SHP77 treated with DMSO at 0.1 percent for 48 hours (cell line): ENCODE measurements at places on chromosomes 2 and 18.

GRCh38 chr2:104472076-104472475, 381.8 kb upstream of the POU3F3 start:
- DNase-seq: no peak

DNA sequence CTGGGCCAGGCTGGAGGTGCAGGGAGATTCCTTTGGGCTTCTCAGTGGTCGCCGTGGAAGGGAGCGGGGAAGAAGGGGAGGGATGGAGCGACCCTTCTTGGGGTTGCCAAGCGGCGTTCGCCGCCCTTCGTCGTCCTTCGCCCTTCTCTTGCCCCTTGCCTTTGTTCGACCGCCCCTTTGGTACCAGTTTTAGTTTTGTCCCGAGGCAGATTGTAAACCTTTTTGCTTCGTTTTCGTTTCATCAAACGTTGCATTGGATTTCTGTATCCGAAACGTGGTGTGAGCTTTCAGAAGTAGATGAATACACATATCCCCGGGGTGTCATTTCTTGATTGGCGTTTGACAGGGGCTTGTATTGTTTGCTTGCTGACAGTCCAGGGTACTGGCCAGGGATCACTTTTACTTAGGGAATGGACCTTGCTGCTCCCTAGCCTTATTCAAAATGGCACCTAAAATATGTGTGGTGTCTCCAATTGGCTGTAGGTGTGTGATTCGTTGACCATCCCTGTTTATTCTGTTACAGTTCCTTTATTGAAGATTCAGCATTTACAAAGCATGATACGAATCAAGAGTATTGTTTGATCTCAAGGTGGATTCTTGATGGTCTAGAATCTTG, 788 bp downstream of the USP14 start:
- no peak for DNase-seq

DNA sequence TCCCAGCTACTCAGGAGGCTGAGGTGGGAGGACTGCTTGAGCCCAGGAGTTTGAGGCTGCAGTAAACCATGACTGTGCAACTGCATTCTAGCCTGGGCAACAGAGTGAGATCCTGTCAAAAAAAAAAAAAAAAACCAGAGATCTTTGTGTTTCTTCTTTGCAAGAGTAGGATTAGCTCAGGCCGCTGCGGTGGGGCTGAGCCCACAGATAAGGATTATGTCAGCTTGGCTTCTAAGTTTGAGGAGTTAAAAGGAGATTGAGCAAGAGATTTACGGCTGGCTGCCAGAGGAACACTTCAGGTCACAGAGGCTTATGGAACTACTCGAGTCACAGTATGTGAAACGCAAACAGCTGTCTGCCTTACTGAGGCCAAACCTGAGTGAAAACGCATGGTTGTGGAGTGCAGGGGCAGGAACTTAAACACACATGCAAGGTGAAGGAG, 146.7 kb upstream of the L3MBTL4 start:
- no peak for DNase-seq

DNA sequence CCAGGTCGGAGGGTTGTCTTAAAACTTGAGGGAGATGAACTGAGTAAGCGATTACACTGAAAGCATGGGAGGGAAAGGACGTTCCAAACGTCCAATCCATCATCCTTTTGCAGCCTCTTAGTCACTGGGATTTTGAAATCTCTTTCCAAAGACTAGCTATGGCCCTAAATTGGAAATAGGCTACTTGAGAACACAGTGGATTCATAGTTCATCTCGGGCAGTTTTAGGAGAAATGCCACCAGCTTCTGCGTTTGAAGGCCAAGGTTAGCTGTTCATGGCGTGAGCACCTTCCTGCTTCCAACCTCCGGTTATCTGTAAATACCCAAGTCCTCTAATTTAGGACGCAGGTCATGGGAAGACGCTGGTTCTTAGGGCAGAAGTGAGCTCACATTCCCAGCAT, 821 bp upstream of the EML6 start:
- peak; percentile 56 for DNase-seq

DNA sequence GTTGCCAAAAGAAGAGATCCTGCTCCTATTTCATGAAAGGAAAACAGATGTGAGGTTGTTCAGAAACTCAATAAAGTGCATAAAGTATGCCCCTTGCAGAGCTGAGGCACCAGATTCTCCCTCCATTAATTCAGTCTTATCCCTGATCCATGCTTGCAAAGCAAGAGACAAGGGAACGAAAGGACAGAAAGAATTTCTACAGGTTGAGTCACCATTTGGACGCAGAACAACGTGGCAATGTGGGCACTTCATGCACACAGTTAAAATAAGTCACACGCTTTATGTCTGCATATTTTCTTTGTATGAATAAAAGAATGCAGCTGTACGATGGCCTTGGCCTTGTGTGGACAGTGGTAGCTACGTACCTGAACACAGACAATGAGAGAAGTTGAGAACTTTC, 321.7 kb upstream of the REV1 start:
- no peak for DNase-seq
